ENCODE measurements at places on chromosomes 2 and 18. TPM values are rescaled to one million over a fixed set of nuclear protein-coding genes. Genes with fewer than 3 reads are reported as not detected.
A peak's percentile ranks its signal among the peaks of the same experiment; 100 is the strongest.

Gene LYPD1
- total RNA-seq: not detected

Gene FHOD3
- not detected for total RNA-seq

DNA sequence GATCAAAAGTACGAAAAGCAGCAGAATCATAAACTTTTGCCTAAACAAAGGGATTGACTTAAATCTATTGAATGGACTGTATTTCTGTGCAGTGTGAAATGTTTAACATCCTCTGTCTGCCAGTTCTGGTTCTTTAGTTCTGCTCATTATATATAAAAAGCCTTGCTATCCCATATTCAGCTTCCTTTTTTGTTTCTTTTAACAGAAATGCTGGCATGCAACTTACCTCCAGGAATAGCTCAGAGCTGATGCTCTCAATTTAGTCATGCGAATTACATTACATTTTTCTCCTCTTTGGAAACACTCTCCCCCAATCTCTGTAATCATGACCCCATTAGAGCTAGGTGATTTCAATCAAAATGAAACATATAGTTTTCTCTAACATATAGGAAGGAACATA lies 73.6 kb downstream of the SPHKAP start:
- no peaks in the 10 kb centered on the region for H3K36me3 ChIP-seq
- H3K27ac ChIP-seq: no peak overlapping the region
- no peak for DNase-seq
- H3K27me3 ChIP-seq: no peaks in the 10 kb centered on the region
- H3K4me1 ChIP-seq: no peaks in the 10 kb centered on the region

- no peak overlapping the region for H3K4me3 ChIP-seq
- no peak overlapping the region for H3K27ac ChIP-seq
- H3K27me3 ChIP-seq: peaks cover 19% of the 10 kb centered on the region
Observed at GRCh38 chr2:218873359-218874194, 7.1 kb upstream of the WNT10A start.

GRCh38 chr18:48627216-48627615 lies 88.4 kb downstream of the CTIF start:
- H3K4me1 ChIP-seq: no peaks in the 10 kb centered on the region
- no peaks in the 10 kb centered on the region for H3K27me3 ChIP-seq
- no peak overlapping the region for H3K27ac ChIP-seq
- H3K36me3 ChIP-seq: no peaks in the 10 kb centered on the region
- H3K4me3 ChIP-seq: no peak overlapping the region

Gene UXS1
- 47.2 TPM for total RNA-seq

DNA sequence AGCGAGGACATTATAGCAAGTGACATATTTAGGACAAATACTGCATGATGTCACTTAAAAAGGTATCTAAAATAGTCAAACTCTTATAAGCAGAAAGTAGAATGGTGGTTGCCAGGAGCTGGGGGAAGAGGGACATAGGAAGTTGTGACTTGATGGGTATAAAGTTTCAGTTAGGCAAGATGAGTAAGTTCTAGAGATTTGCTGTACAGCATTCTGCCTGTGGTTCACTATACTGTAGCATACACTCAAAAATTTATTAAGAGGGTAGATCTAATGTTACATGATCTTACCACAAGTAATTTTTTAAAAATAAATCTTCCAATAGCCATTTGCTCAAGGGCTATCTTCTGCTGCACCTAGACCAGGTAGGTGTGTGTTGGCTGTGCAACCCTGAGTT lies 78.1 kb upstream of the NPAS2 start:
- DNase-seq: no peak
- H3K36me3 ChIP-seq: no peaks in the 10 kb centered on the region
- H3K27me3 ChIP-seq: no peaks in the 10 kb centered on the region
- H3K4me3 ChIP-seq: no peak overlapping the region
- H3K27ac ChIP-seq: no peak overlapping the region

Gene PLCL1
- 0.70 TPM for total RNA-seq

Gene ALS2
- 18.0 TPM for total RNA-seq

DNA sequence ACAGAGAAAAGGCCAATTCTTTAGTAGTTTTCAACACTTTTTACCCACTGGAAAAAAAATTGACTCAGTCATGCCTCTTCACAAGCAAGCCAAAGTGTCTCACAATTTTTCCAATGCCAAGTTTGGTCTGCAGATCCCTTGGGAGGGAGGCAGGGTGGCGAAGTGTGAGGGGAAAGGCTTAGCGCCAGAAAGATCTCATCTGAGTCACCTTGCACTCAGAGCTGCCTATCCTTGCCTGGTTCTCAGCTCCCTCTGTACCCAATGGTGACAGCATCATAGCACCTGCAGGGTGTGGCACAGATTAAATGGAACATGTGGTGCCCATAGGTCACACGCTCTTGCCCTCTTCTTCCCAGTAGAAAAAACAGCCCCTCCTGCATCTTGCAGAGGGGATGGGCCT lies 55.2 kb upstream of the GYPC start:
- H3K4me3 ChIP-seq: no peak overlapping the region
- DNase-seq: no peak
- H3K27ac ChIP-seq: no peak overlapping the region
- no peaks in the 10 kb centered on the region for H3K36me3 ChIP-seq
- H3K4me1 ChIP-seq: no peaks in the 10 kb centered on the region

Gene ANKRD30B
- total RNA-seq: not detected

Gene OLA1
- total RNA-seq: 139 TPM

Gene SERPINB13
- not detected for total RNA-seq

DNA sequence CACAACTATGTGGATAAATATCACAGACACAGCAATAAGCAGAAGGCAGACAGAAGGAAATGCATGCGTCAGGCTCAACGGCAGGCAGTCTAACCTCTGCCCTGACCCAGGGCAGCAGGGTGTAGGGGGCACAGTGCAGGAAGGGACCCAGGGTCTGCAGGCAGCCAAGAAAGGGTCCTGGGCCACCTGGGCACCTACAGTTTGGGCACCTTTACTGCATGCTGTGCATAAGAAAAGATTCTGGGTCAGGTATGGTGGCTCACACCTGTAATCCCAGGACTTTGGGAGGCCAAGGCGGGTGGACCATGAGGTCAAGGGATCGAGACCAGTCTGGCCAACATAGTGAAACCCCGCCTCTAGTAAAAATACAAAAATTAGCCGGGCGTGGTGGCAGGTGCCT lies 17.7 kb downstream of the PASK start:
- no peak overlapping the region for H3K4me3 ChIP-seq
- H3K36me3 ChIP-seq: no peaks in the 10 kb centered on the region
- H3K27ac ChIP-seq: no peak overlapping the region
- DNase-seq: no peak
- H3K27me3 ChIP-seq: no peaks in the 10 kb centered on the region

DNA sequence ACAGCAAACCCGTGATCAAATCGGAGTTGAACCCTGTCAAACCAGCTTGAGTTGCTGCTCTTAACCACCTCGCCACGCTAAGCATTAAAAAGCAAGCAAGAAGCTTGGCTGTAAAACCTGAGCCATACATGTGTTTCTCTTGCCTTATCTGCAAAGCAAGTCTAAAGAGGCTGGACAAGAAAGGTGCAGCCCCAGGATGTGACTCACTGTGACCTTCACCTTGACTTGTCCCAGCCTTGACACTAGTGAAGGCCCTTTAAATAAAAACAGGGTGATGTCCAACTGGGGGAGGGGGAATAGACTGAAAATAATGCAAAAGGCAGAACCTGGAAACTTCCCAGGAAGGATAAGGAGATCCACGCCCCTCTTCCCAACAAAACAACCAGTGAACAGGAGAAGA lies 127.6 kb upstream of the NPAS2 start:
- no peaks in the 10 kb centered on the region for H3K27me3 ChIP-seq
- no peak for DNase-seq
- no peak overlapping the region for H3K27ac ChIP-seq
- H3K4me3 ChIP-seq: no peak overlapping the region
- no peaks in the 10 kb centered on the region for H3K36me3 ChIP-seq

Gene IL1F10
- not detected for total RNA-seq

Gene TTR
- total RNA-seq: not detected

- H3K4me3 ChIP-seq: no peak overlapping the region
- H3K27me3 ChIP-seq: no peaks in the 10 kb centered on the region
Observed at GRCh38 chr18:2994020-2994589, 18.8 kb downstream of the LPIN2 start.

DNA sequence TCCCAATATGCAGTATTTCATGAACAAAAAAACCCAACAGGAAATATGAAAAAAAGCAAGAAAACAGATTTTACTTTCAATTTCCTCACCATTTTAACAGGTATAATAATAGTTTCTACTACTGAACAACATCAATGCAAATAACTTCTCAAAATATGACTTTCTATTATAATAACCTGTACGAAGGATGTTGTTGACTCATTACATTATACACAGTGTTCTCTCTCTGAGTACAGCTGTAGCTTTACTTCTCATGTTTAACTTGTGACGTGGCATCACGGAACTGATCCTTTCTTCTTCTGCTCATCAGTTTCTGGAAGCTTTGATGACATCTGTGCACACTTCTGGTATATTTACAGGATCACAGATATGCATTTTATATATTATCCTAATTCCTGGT lies 40.0 kb downstream of the FAM228A start:
- H3K36me3 ChIP-seq: peaks cover 22% of the 10 kb centered on the region
- no peak overlapping the region for H3K4me3 ChIP-seq
- no peaks in the 10 kb centered on the region for H3K4me1 ChIP-seq
- no peak overlapping the region for H3K27ac ChIP-seq
- no peak for DNase-seq

Gene APLF
- total RNA-seq: 3.6 TPM

Gene SFTPB
- total RNA-seq: not detected

Gene VIT
- not detected for total RNA-seq

GRCh38 chr18:22606563-22607283 lies 189.0 kb upstream of the CTAGE1 start:
- no peaks in the 10 kb centered on the region for H3K36me3 ChIP-seq
- H3K27me3 ChIP-seq: no peaks in the 10 kb centered on the region
- no peaks in the 10 kb centered on the region for H3K4me1 ChIP-seq
- no peak for DNase-seq

GRCh38 chr2:222311319-222311977 lies 12.7 kb upstream of the PAX3 start:
- no peaks in the 10 kb centered on the region for H3K36me3 ChIP-seq
- peaks cover 56% of the 10 kb centered on the region for H3K27me3 ChIP-seq
- DNase-seq: no peak
- no peak overlapping the region for H3K4me3 ChIP-seq

- H3K36me3 ChIP-seq: no peaks in the 10 kb centered on the region
- no peak overlapping the region for H3K4me3 ChIP-seq
- H3K4me1 ChIP-seq: no peaks in the 10 kb centered on the region
- no peak overlapping the region for H3K27ac ChIP-seq
- H3K27me3 ChIP-seq: peaks cover 5% of the 10 kb centered on the region
Observed at GRCh38 chr18:50182511-50182910, 12.4 kb downstream of the MYO5B start.

DNA sequence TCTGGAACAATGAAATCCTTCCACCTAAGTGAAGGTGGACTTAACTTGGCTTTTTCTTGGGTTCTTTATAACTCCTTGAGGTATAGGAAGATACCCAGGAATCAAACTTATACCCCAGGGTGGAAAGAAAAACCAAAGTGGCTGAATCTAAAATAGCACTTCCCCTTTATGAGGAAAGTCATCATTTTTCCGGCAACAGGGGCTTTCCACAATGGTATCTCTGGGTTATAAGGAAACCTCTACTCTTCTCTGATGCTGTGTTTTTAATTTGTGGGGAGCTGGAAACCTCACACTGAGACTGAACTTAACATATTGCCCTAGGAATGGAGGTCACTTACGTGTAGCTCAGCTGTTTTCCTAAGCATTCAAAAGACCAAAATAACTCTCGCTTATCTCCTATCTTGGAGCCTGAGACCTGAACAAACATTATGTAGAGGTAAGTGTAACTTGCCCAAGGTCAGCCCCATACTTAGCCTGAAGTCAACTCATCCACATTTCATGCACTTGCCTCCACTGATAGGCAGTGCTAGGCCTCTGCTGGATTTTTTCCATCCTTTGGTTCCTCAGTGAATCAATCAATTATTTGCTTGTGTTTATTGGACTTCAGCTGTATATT lies 117.9 kb downstream of the SETBP1 start:
- no peak overlapping the region for H3K4me3 ChIP-seq
- no peaks in the 10 kb centered on the region for H3K27me3 ChIP-seq
- no peak for DNase-seq
- H3K36me3 ChIP-seq: no peaks in the 10 kb centered on the region

- no peak overlapping the region for H3K27ac ChIP-seq
- H3K4me1 ChIP-seq: peaks cover 34% of the 10 kb centered on the region
- no peak overlapping the region for H3K4me3 ChIP-seq
- DNase-seq: no peak
Observed at GRCh38 chr2:196195302-196195701, 23.9 kb upstream of the STK17B start.

GRCh38 chr2:224004105-224004695 lies 34.9 kb downstream of the SERPINE2 start:
- no peak overlapping the region for H3K4me3 ChIP-seq
- DNase-seq: no peak
- H3K4me1 ChIP-seq: no peaks in the 10 kb centered on the region
- H3K36me3 ChIP-seq: no peaks in the 10 kb centered on the region
- H3K27me3 ChIP-seq: no peaks in the 10 kb centered on the region
- H3K27ac ChIP-seq: no peak overlapping the region

GRCh38 chr2:176126929-176127773 lies 2.4 kb upstream of the HOXD8 start:
- peak; percentile 72 for DNase-seq
- no peak overlapping the region for H3K27ac ChIP-seq
- H3K4me1 ChIP-seq: peaks cover 16% of the 10 kb centered on the region
- H3K4me3 ChIP-seq: no peak overlapping the region
- peaks cover 83% of the 10 kb centered on the region for H3K27me3 ChIP-seq
- H3K36me3 ChIP-seq: no peaks in the 10 kb centered on the region

Gene GTF2A1L
- not detected for total RNA-seq

DNA sequence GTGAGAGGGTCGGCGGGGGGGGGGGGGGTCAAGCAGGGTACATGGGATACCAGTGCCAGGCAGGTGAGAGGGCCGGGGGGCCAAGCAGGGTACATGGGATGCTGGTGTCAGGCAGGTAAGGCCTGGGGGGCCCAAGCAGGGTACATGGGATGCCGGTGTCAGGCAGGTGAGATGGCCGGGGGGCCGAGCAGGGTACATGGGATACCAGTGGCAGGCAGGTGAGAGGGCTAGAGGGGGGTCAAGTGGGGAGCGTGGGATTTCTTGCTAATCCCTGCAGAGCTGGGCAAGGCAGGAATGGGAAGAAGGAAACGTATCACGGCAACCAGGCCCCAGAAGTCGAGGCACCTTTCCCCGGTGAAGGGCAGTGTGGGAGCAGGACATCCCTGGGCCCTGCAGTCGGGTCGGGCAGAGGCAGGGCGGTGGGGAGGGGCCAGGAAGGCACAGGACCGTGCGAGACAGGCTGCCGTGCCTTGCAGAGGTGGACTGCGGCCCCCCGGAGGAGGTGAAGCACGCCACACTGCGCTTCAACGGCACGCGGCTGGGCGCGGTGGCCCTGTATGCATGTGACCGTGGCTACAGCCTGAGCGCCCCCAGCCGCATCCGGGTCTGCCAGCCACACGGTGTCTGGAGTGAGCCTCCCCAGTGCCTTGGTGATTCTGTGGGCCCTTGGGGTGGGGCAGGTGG lies 49.3 kb downstream of the MTERF4 start:
- H3K4me3 ChIP-seq: no peak overlapping the region
- no peaks in the 10 kb centered on the region for H3K4me1 ChIP-seq
- H3K27me3 ChIP-seq: no peaks in the 10 kb centered on the region
- no peak for DNase-seq

Gene ACP1
- 160 TPM for total RNA-seq

All from CD8-positive, alpha-beta memory T cell (primary cell).